Sciatic nerve (tissue), 2 donors: ENCODE measurements at places on chromosomes 4 and X. TPM values are rescaled to one million over a fixed set of nuclear protein-coding genes. Genes with fewer than 3 reads are reported as not detected.
A peak's percentile ranks its signal among the peaks of the same experiment; 100 is the strongest.

GRCh38 chr4:5788144-5788543 lies 77.1 kb downstream of the EVC start:
- DNase-seq, result no peak

DNA sequence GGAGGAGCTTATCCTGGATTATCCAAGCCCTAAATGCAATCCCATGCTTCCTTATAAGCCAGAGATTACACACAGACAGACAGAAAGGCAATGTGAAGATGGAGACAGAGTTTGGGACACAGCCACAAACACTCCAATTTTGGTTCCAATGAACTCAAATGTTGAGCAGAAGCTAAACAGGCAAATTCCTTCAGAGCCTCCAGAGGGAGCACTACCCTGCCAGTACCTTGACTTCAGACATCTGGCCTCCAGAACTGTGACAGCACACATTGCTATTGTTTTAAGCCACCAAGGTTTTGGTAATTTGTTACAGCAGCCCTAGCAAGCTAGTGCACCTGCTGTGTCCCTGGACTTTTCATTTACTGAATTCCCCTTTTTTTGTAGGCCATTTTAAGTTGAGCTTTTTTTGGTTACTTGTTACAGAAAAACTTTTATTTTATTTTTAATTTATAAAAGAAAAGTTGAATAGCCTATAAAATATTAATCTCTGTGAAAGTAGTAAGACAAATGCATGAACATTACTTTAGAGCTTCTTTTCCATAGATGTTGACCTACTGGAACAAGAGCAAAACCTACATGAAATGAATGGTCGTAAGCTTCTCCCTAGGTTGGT lies 33.4 kb upstream of the SRD5A3 start:
- DNase-seq, result no peak

GRCh38 chrX:116827063-116827462 lies 364.3 kb upstream of the CT83 start:
- no peak for DNase-seq

DNA sequence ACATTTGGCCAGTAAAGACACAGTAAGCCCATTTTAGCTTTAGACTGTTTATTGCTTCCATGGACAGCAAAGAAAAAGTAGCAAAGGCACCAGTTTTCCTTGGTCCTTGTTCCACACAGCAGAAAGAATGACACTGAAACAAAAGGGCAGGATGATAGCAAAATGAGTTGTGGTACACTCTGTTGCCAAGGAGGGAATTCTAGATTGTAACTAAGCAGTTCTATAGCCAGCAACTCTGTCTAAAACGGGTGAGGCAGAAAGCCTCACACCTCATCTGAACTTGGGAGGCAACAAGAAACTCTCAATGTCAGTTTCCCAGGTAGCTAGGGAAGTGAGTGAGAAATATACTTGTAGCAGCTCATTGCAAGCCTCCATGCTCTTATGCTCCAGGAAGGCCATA lies 39.2 kb downstream of the BBS12 start:
- no peak for DNase-seq

DNA sequence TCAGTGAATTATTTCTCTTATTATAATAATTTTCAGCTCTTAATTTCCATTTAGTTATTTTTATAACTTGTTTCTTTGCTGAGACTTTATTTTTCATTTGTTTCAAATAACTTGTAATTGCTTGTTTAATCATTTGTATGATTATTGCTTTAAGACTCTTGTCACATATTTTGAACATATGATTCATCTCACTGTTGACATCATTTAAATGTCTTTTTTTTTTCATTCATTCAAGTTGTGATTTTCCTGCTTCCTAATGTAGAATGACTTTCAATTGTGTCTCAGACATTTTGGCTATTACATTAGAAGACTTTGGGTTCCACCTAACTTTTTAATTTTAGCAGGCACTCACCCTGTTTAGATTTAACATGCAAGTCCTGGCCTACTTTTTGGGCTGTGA lies 234.8 kb upstream of the DIPK2B start:
- no peak for DNase-seq

Gene AMTN
- total RNA-seq, result not detected

- DNase-seq, result peak; percentile 91
These were observed at the start of gene PARM1 for GRCh38 chr4:74932832-74933561. Gene PARM1 (plus strand): TSS chr4:74933116. CDS start chr4:74933328, 212 bp downstream.

GRCh38 chr4:1567808-1568581 lies 116.1 kb downstream of the FAM53A start:
- no peak for DNase-seq

DNA sequence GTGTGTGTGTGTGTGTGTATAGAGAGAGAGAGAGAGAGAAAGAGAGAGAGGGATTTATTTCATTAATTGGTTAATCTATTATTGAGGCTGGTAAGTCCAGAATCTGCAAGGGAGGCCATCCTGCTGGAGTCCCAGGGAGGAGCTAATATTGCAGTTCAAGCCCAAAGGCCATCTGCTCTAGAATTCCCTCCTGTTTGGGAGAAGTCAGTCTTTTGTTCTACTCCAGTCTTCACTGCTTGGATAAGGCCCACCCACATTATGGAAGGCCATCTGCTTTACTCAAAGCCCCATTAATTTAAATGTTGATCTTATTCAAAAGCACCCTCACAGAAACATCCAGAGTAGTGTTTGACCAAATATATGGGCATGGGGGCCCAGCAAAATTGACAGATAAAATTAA lies 317.5 kb upstream of the RASGEF1B start:
- DNase-seq, result no peak

Gene CXorf49
- total RNA-seq, result not detected

Gene TLR2
- 35.2 TPM for total RNA-seq

DNA sequence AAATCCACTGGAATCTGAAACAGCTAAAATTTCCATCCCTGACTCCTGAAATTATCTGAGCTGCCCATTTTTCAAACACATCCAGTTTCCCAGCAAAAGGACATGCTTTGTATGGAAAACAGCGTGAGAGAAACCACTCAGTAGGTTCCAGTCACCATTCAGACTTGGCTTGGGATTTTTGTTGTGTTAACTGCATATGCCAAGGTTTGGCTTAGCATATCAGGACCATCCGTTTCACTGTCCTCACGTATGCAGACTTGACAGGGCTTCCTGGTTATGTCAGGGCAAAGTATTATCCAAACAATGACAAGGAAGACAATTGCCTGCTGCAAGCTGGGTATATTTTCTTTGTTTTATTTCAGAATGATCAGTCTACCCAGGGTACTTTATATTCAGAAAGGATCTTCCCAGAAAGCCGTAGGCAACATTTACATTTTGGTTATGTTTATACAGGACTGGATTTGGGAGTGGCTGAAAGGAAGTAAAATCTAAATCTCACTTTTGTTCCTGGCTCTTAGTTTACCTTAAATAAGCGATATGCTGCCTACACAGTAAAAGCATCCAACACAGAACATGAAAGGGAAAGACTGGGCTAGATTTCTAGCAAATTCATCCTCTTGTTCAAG lies 41.3 kb upstream of the CCKAR start:
- no peak for DNase-seq

Gene NPNT
- 39.4 TPM for total RNA-seq

GRCh38 chrX:148728901-148729300 lies 228.5 kb downstream of the AFF2 start:
- DNase-seq, result no peak

- no peak for DNase-seq
These were observed 1136.9 kb upstream of the PRKX start for GRCh38 chrX:4850312-4850711.
